ENCODE measurements at places on chromosomes 13 and 19.

- DNase-seq: no peak
Observed at GRCh38 chr19:23571175-23571574, 115.8 kb downstream of the ZNF675 start.

DNA sequence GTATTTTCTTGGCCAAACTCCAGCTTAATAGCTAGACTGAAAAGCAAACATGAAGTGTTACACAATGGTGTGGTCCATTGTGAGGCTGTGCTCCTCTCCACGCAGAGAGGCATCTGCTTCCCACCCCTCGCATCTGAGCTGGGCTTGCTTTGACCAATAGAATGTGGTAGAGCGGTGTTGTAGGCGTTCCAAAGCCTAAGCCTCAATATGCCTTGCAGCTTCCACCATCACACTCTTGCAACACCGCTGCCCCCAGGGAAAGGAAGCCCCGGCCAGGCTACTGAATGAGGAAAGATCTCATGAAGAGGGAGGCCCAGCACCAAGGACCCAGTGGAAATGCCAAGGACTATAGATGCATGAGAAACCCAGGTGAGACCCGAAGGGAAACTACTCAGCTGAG lies 9.4 kb downstream of the FLT1 start:
- no peak for DNase-seq

GRCh38 chr19:52584736-52585440 lies 14.8 kb downstream of the ZNF701 start:
- no peak for DNase-seq

GRCh38 chr19:31266731-31267130 lies 82.5 kb downstream of the TSHZ3 start:
- DNase-seq: no peak

GRCh38 chr19:47036097-47036651 lies 12.2 kb downstream of the TMEM160 start:
- no peak for DNase-seq

DNA sequence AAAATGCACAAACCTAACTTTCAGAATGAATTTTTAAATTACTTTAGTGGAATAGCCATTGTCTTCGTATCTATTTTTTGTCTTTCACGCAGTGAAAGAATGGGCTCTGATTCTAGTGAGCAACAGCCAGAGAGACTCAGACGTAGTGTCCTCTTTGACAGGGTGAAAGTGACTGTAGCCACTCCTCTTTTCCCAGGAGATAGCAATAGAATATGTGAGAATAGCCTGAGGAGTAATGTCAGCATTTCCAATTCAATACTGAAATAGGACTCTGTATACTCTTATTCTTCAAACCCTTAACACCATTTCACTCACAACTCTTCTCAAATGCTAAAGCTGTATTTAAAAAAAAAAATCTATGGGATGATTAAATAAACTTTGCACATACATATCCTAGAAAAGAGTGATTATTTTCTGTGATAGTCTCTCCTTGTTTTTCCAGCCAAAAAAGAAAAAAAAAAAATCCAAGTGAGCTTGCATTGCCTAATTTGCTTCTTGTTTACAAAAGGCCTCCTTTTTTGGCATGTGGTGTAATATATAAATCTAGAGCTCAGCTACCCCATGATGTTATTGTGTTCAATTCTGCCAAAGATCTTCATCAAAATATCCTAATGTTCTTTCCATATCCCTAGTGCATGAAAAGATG lies 626.1 kb upstream of the SLITRK6 start:
- DNase-seq: no peak

DNA sequence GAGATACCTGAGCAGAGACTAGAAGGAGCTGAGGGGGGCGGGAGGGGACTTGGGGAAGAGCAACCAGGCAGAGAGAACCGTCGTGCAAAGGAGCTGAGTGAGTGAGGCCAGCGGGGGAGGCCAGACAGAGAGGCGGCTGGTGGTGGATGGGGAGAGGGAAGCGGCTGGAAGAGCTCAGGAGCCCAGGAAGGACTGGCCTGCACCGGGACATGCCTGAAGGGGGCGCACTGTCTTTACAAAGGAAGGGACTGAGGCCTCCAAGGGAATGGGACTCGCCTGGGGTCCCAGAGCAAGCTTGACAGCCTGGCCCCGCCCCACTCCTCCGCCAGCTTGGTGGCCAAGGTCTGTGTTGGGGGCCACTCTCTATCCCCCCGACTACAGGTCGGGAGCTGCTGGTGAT lies 14.9 kb downstream of the ONECUT3 start:
- no peak for DNase-seq

DNA sequence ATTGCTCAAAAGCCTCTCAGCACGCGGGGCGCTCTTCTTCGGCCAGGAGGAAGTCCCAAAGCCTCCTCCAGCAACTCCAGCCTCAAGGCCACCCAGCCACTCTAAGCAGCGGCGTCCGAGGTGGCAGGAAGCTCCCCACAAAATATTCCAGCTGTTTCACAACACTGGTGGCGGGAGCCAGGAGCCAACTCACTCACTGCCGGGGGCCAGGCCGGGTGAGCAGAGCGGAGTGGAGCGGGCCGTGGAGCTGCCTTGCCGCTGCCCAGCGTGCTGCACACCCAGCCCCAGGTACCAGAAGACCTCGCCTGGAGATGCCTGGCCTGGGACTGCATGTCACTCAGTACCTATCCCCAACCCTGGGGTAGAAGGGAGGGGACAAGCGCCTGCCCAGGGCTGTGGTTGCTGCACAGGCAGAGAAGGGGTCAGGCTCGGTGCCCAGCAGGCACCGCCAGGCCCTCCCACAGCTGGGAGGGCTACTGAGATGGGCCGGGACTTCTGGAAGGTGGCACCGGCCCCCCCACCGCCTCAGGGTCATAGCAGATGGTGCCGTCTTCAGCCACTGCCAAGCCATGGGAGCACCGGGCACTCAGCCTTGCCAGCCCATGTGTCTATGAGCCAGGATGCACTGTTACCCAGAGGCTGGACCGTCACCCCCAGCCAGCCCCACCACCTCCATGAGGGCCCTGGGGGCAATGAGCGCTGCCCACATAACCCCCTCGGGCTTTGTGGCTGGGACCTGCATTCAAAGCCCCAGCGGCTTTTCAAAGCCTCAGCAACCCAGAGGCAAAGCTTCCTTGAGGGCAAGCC lies 59.2 kb downstream of the MLLT1 start:
- no peak for DNase-seq

GRCh38 chr19:31317570-31317969 lies 31.7 kb downstream of the TSHZ3 start:
- no peak for DNase-seq

- no peak for DNase-seq
Observed at GRCh38 chr19:18170714-18171255, 2.8 kb upstream of the IFI30 start.

DNA sequence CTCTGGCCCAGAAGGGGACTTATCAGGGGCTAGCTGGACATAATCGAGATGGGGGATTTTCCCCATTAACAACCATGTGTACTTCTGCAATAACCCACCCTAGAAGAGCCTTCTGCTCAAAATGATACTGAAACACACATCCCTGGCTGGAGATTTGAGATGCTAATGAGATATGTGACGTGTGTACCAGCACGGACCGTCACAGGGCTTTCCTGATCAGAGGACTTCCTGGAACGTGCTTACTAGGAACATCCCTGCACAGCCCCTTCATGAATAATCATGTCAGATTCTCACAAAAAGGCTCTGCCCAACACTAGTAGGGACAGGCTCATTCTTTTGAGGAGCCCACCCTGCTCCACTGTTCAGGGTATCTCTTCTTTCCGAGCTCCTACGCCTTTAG lies 6.5 kb upstream of the ERVV-1 start:
- no peak for DNase-seq

GRCh38 chr13:30305456-30305970 lies 1.8 kb downstream of the KATNAL1 start:
- no peak for DNase-seq

DNA sequence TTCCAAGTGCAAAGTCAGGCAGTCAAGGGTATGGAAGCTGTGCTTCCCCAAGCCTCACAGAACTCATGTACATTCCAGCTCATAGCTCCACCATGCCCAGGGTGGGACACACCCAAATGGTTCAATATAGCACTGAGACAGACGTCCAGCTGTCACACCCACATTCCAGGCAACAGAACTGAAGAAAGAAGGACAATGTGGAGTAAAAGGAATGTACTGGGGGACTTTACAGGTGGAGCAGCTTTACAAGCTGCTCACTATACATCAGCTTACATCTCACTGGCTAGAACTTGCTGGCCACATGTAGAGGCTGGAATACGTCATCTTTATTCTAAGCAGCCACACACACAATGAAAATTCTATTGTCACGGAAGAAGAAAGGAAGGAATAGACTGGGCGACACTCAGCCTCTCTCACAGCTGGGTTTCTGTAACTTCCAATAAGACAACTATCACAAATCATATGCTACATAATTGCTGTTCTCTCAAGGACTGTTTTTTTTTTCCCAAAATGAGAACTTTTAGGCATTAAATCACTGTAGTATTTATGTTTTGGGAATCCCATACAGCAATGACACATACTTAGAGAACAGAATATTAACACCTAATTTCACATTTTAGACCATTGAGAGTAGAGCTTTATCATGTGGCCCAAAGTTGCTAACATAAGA lies 86.1 kb downstream of the KLF12 start:
- no peak for DNase-seq

GRCh38 chr19:18604820-18605159 lies 1.8 kb downstream of the CRLF1 start:
- DNase-seq: no peak

GRCh38 chr13:40470660-40471059 lies 195.8 kb downstream of the FOXO1 start:
- DNase-seq: no peak

GRCh38 chr19:12766051-12766521 lies 9.3 kb downstream of the HOOK2 start:
- peak; percentile 94 for DNase-seq

DNA sequence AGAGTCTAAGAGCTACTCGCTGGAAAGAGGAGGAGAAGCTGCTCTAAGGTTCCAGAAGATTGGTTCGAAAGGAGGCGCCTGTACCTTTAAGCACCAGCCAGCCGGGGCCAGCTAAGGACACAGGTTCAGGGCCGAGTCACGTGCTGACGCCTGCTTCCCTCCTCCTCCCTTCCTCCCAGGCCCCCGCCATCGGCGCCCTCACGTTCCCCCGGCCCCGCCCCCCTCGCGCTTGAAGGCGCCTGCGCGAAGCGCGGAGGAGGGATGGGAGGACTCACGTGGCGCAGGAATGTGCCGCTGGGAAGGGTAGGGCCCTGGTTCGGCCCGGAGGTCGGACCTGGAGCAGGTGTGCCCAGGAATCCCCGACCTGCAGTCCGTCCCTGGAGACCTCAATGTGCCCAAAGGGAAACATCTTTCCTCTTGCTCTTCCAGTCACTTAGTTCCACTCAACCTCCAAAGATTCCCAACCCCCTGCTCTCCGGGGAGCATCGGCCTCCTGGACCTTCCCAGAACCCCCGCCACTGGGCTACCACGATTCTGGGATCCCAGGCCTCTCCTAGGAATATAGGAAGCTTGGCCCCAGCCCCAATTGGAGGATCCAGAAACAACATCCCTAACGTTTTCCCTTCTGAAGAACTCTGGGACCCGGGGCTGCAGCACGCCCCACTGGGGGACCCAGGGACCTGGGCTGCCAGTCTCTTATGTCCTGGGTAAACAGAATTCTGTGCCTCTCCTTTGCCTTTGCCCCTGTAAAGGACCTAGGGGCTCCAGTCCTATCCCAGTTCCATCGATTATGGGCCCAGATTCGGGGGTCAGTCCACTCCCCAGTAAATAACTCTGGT lies 2.5 kb downstream of the DBP start:
- peak; percentile 95 for DNase-seq
